ENCODE measurements at places on chromosomes 5 and 9.

DNA sequence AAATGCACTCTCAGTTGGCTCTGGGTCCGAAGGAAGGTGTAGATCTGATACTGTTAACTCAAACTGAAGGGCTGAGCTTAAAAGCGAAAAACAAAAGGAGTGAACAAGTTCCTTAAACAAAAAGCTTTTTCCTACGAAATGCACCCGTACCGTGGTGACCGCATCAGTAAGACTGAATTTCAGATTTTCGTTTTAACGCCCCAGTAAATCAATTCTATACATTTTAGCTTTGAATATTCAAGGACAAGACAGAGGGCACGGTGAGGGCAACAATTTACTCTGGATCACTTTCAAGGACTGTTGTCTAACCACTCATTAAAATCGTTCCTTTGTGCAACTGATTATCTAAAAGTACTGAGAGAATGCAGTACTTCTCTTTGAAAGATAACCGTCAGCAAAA lies 1.9 kb downstream of the HOMER1 start:
- DNase-seq = peak; percentile 37

GRCh38 chr9:123861756-123862120 lies 68.2 kb downstream of the DENND1A start:
- peak; percentile 92 for DNase-seq

- no peak for DNase-seq
Measured at GRCh38 chr9:99750526-99750925, 71.2 kb upstream of the NR4A3 start.

- DNase-seq = no peak
Measured at GRCh38 chr5:111737716-111738115, 19.3 kb downstream of the NREP start.

DNA sequence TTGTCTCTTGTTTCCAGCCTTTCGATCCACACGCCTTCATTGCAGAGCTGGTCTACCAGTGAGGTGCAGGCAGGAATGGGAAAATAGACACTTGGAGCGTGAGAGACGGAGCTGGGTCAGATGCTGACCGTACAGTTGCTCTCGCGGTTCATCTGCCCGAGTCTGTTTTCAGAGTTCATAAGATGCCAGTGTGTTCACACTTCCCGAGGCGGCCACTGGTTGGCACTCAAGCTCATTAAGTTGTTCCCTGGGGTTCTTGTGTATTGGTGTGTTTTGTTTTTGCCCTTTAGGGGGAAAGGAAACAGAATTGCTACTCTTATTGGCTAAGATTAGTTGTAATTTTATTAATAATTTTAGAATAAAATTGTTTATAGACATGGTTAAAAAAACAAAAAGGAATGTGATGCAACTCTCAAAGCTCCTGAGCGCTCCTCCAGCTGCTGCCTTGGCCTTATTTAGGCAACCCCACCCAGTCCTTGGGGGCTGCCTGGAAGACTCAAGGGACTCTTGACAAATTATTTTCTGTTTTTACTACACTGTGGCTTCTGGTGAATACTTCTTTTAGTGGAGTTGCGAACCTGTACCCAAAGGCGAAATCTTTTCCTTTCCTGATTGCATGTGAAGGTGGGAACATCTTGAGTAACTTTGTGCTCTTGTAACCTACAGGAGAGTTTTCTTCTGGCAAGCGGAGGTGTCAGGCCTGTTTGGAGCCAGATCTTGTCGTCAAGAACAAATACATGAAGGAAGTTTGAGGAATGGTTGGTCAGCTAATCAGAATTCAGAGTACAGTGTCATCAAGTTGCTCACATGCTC lies 146.1 kb downstream of the MAST4 start:
- DNase-seq = no peak

DNA sequence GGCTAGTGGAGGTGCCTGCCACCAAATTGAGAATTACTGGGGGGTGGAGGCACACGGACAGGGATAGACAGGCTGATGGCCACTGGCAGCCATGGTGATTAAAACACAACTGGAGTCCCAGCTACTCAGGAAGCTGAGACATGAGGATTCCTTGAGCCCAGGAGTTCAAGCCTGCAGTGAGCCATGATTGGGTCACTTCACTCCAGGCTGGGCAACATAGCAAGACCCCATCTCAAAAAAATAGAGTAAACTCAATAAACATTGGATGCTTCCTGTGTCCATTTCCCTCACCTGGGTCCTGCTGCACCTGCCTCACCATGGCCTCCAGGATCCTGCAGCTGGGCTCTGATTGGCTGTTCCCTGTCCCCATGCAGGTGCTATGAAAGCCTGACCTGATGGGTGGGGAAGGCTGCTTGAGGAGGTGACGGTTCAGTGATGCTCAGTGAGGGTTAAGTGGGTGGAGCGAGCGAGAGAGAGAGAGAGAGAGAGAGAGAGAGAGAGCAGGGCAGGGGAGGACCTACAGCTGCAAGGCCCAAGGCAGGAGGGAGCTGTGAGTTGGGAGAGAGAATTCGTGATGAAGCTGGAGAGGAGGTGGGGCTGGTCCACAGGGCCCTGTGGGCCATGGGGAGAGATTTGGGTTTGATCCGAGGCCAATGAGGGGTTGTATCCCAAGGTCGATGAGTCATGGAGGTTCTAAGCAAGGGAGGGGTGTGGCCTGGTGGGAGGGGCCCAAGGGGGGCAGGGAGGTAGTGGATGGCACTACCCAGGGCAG lies 36.7 kb upstream of the FUBP3 start:
- no peak for DNase-seq

GRCh38 chr5:141665995-141666940 lies 15.1 kb upstream of the FCHSD1 start:
- DNase-seq = no peak

GRCh38 chr5:53874409-53874808 lies 314.0 kb downstream of the NDUFS4 start:
- no peak for DNase-seq

All from brain (organoid and tissue), 16 donors.